Transverse colon (tissue), 4 donors: ENCODE measurements at places on chromosomes 6 and 20. TPM values are rescaled to one million over a fixed set of nuclear protein-coding genes. Genes with fewer than 3 reads are reported as not detected.

GRCh38 chr6:132937466-132937906 is 123.1 kb downstream of the RPS12 start:
- H3K4me3 ChIP-seq = no peak overlapping the region
- peak; percentile 14 for DNase-seq
- no peak overlapping the region for H3K27ac ChIP-seq
- H3K36me3 ChIP-seq = no peaks in the 10 kb centered on the region
- H3K27me3 ChIP-seq = no peaks in the 10 kb centered on the region

GRCh38 chr20:1381753-1382591 is 10.9 kb downstream of the FKBP1A start:
- peaks cover 34% of the 10 kb centered on the region for H3K4me1 ChIP-seq
- DNase-seq = no peak
- H3K27ac ChIP-seq = peak overlapping the region; percentile 59

DNA sequence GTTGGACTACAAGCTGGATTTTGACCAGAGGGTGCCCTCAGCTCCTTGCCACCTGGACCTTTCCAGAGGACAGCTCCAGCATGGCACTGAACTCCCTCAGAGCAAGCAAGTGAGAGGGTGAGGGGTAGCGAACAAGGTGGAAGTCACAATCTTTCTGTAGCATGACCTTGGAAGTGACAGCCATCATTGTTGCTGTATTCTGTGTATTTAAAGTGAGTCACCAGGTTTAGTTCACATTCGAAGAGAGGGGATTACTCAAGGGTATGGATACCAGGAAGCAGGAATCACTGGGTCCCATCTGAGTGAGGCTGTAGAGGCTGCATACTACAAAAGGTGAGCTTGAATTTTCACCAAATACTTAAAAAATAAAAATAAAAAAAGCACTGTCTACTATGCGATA is 280.0 kb upstream of the SPTLC3 start:
- H3K36me3 ChIP-seq = no peaks in the 10 kb centered on the region
- no peak overlapping the region for H3K27ac ChIP-seq
- H3K27me3 ChIP-seq = no peaks in the 10 kb centered on the region
- no peaks in the 10 kb centered on the region for H3K4me1 ChIP-seq
- DNase-seq = no peak

GRCh38 chr20:45085289-45085688 is 15.6 kb downstream of the KCNS1 start:
- no peak for DNase-seq
- H3K4me3 ChIP-seq = no peak overlapping the region
- no peaks in the 10 kb centered on the region for H3K4me1 ChIP-seq
- H3K27me3 ChIP-seq = no peaks in the 10 kb centered on the region

DNA sequence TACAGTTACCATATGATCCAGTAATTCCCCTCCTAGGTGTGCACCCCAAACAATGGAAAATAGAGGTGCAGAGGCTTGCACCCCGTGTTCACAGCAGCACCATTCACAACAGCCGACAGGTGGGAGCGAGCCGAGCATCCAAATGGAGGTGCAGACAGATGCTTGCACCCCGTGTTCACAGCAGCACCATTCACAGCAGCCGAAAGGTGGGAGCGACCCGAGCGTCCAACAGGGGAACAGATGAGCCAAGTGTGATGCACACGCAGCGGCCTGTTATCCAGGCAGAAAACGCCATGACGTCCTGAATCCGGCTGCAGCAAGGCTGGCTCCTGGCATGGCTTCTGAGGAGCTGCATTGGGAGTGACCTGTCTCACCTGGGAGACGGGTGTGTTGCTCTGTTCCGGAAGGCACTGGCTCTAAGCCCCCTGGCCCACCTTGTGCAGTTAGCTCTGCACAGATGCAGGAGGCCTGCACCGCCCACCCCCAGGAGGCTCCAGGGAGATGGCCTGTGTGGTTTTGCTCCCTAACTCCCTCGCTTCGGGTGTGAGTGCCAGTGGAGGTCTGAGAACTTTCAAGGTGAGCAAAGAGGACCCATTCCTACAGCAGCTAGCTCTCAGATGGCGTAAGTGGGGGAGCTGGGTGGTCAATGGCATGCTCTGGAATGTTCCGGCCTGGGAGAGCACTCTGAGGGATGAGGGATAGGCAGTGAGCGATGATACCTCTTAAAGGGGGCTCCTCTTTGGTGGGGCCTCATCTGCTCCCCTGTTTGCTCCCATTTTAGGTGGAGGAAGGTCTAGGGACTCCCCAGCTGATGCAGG is 47.8 kb upstream of the FRMD1 start:
- no peaks in the 10 kb centered on the region for H3K4me1 ChIP-seq
- no peak overlapping the region for H3K4me3 ChIP-seq
- H3K36me3 ChIP-seq = no peaks in the 10 kb centered on the region
- no peak for DNase-seq

DNA sequence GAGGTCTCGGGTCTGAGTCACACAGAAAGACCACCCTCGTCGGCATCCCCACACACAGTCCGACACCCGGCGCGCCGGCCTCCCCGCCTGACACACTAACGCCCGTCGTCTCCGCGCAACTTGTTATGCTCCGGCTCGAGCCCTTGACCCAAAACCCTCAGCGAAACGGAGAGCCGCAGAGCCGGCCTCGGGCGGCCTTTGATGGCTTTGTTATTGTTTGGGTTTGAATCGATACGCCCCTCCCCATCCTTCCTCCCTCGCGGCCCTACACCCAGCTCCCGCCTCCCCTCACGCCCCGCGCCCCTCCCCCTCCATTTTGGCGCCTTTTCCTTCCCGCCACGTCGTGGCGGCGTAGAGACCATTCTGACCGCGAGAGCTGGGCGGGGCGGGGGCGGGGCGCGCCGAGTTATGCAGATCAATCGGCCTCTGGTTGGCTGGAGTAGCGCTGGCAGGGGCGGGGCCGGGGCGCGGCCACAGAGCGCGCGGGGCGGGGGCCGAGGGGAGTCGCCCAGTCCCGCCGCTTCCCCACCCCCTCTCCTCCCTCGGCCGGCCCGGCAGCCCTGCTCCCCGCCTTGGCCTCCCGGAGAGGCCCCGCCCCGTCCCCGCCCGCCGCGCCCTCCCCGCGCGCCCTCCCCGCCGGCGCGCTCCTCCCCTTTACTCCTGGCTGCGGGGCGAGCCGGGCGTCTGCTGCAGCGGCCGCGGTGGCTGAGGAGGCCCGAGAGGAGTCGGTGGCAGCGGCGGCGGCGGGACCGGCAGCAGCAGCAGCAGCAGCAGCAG is at the start of gene PIM1:
PIM1 (plus strand) TSS at position 657 of the 777 bp plus-strand sequence. CDS start 424 bp downstream, outside the sequence.
- peak within 1 kb of the TSS; percentile 92 for H3K4me3 ChIP-seq
- H3K27ac ChIP-seq = peak within 1 kb of the TSS; percentile 98
- peak; percentile 99 for DNase-seq
- no peaks in the 10 kb centered on the region for H3K27me3 ChIP-seq
- peaks cover 27% of the 10 kb centered on the region for H3K4me1 ChIP-seq
- H3K36me3 ChIP-seq = peaks cover 20% of the 10 kb centered on the region

GRCh38 chr6:157761331-157761921 is 61.6 kb upstream of the SNX9 start:
- peaks cover 53% of the 10 kb centered on the region for H3K4me1 ChIP-seq
- DNase-seq = no peak

DNA sequence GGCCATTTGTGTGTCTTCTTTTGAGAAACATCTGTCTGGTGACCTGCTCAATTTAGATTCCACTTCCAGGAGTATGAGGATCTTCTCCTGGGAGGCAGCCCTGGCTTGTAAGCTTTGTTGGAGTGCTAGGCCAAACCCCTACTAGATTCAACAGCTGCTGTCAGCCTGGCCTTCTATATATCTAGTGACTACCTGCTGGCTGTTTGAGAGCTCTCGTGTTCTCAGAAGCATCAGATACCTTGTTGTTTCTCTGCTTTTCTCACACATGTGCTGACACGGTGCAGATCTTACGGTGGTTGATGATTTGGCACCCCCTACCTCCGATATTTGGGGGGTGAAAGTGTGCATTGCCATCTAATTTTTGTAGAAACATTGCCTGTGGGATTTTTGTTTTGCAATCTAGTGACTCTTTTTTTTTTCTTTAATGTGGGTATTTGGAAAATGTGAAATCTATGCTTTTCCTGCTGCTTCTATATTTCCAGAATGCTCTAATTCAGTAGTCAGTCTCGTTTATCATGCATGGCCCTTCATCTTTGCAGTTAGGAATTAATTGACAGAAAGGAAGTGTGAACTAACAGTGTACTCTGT is 4.7 kb downstream of the CCN2 start:
- DNase-seq = no peak
- H3K4me3 ChIP-seq = no peak overlapping the region
- peaks cover 9% of the 10 kb centered on the region for H3K4me1 ChIP-seq
- H3K27me3 ChIP-seq = no peaks in the 10 kb centered on the region

DNA sequence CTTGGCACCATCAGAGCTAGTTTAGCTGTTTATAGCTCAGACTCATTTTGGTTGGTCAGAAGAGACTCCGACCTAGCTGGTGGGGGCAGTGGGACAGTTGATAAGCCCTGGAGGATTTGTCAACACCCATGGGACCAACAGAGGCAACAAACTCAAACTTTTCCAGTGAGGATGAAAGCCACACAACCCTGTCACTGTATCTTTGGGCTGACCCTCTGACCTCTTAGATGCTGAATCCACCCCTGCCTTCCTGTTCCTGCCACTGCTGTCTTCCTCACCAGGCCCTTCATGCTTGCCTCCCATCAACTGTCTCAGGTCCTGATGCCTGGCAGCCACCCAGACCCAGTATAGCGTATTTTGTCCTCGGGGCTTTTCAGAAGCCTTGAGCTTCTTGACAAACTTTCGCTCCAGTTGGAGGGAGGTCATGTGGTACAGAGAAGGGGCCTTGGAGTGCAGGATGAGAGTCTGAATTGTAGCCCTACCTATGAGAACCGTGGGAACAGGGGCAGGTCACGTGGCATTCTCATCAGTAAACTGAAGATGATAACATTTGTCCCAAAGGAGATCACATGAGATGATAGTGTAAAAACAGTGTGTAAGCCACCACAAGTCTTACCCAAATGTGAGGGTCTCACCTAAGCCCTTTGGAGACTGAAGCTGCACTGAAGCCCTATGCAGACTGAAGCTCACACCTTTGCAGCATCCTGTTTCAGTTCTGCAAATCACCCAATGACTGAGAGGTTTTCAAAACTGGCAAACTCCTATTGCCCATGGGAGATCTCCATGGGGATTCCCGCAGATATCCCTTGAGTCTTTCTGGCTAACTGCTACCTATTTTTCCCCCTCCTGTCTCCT is 72.0 kb upstream of the F13A1 start:
- H3K27me3 ChIP-seq = no peaks in the 10 kb centered on the region
- H3K4me1 ChIP-seq = no peaks in the 10 kb centered on the region
- no peak overlapping the region for H3K4me3 ChIP-seq
- no peak overlapping the region for H3K27ac ChIP-seq

DNA sequence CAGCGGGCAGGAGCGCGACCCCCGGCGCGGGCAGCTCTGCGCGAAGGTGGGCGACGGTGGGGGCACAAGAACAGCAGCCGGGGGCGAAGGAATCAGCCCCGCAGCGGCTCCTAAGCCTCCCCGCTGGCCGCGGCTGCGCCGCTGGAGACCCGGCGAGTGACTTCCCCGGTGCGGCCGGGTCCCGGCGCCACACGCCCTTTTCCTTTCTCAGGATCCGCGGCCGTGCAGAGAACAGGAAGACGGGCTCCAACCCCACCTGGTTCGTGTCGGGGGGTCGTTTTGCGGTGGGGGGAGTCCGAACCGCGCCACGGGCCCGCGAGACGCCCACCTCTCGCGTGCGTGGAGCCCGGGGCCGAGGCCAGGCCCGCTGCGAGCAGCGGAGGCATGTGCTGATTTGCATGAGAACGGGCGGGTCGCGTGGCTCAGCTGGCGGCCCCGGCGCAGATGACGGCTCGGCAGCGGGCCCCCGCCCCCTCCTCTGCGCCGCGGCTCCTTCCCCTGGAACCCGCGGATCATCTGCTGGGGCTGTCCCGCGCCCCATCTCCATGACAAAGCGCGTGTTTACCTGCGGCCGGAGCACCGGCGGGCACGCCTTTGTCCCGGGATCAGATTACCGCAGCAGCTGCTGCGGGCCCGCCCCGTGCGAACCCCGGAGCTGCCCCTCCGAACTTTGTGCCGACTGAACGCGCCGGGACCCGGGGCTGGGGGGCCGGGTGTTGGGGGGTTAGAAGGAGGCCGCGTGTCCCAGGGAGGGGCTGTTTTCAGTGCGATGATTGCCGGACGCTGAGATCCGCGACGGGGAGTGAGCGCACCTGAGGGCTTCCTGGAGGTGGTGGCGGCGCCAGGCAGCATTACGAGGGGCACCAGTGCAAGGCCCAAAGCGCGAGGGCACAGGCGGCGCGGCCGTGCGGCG is 4.9 kb upstream of the DLL1 start:
- DNase-seq = peak; percentile 49
- no peak overlapping the region for H3K27ac ChIP-seq
- H3K4me1 ChIP-seq = peaks cover 12% of the 10 kb centered on the region
- H3K27me3 ChIP-seq = peaks cover 89% of the 10 kb centered on the region

DNA sequence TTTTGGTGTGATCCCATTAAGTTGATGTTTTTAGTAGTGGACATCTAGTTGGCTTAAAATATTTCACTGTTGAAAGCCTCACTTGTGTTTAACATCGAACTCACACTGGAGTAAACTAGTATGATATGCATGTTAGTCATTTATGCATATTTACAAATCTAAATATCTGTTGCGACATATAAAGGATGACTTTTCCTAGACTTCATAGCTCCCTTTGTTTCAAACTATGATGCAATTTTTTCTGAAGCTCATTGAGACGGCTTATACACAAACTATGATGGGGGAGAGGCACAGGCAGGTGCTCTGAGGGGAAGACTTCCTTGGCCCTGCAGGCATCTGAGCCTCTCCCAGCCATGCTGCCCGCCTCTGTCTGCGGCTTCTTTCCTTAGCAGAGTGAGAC is 11.8 kb upstream of the FOXC1 start:
- no peaks in the 10 kb centered on the region for H3K36me3 ChIP-seq
- H3K27me3 ChIP-seq = peaks cover 98% of the 10 kb centered on the region
- no peak overlapping the region for H3K4me3 ChIP-seq

The HLA-DOA gene
- 1.4 TPM for total RNA-seq
